Activated naive CD4-positive, alpha-beta T cell treated with anti-CD3 and anti-CD28 coated beads, Interleukin-2, amount 10 ng/mL, durations not matched to agents 7 days and 5 days (primary cell): ENCODE measurements at places on chromosomes 5 and 9.

GRCh38 chr5:149988126-149988525 is 12.3 kb downstream of the TIGD6 start:
- DNase-seq, result no peak

DNA sequence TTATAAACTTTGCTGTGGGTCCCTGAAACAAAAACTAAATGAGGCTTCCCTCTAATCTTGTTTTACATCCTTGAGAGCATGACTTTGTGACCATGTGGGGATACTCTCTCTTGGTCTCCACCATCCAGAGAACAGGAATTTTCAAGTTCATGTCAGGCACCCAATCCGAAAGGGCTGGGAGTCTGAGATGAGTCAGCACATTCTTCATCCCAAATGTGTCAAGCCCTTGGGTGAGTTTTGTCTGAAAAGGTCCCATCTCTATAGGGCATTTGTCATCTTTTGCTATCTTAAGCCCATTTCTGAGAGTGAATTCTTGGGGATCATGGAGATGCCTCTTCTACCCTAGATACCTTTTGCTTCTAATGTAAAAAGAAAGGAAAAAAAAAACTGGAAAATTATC is 26.9 kb upstream of the RAPGEF6 start:
- no peak for DNase-seq

DNA sequence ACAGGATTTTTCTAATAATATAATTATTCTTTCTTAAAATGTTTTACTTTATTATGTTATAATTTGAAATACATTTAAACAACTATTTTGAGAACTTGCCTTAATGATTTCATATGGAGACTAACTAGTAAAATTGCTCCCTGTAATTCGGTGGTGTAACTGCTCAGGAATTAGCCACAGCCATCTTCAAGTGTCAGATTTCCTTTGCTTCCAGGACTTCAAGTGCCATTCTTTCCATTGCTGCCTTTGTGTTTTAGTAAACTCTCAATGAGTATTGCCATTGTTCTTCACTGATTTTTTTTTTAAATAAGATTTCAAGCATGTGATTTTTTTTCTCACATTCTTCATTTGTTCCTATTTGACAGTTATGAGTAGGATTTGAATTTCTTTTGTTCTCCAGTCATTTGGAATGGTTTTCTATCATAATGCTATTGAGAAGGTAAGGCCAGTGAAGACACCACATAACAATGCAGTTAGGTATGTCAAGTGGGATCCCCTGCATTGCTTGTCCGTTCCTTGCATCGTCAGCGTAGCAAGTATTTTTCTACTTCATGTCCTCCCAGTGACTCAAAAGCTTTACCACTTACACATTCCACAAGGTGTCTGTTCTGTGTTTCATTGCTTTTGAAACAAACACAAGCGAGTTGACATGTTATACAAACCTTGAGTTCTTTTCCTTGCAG is 83.7 kb downstream of the LNPEP start:
- no peak for DNase-seq

GRCh38 chr5:11792621-11793020 is 111.6 kb downstream of the CTNND2 start:
- no peak for DNase-seq

GRCh38 chr9:8071445-8071798 is 271.8 kb upstream of the DMAC1 start:
- no peak for DNase-seq
